ENCODE measurements at places on chromosomes 16 and 17.

DNA sequence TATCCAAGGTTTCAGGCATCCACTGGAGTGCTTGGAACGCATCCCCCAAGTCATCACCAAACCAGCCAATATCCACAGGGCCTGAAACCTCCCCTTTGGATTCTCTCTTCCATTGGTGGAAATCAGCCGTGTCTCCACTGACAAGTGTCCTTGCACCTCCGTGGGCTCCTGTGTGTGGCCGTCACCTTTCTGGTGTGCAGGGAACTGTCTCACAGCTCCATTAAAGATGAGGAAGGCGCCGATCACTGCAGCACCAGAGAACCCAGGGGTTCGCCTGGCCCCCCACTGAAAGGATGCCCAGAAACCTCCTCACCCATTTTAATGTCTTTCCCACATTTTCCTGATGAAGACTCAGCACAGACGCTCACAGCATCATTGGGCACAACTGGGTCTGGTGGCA is 17.8 kb upstream of the METRNL start:
- H3K27me3 ChIP-seq: no peaks in the 10 kb centered on the region
- H3K36me3 ChIP-seq: no peaks in the 10 kb centered on the region
- H3K27ac ChIP-seq: no peak overlapping the region
- no peak overlapping the region for H3K4me3 ChIP-seq
- no peaks in the 10 kb centered on the region for H3K4me1 ChIP-seq

DNA sequence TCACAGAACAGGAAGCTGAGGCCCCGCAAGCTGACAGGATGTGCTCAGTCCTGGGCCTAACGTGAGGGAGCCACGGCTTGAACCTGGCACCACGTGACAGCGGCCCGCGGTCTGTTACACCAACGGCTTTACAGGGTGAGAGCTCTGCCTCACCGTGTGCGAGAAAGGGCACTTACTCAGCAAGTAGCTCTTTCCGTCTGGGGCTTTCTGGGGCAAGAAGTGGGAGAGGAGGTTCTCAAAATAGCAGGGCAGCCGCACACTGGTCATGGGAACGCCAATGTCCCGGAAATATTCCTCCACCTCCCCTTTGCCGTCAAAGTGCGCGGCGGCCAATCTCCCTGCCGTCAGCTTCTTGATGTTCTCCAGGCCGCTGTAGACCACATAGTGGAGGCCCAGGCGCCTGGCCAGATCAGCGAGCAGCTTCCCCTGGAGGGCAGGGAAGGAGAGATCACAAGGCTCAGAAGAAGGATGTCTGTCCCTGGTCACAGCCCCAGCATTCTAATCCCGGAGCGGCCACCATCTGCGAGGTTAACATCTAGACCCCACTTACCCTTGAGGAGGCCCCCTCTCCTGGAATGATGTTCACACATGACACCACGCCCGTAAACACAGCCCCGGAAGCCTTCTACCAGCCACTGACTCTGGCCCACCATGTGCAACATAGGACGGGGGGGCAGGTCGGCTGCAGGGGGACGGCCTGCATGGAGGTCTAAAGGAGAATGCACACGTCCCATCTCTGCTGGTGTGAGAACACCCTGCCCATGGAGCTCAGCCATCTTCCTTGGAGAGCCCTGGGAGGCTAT is 8.2 kb downstream of the NMRAL1 start:
- H3K4me3 ChIP-seq: peak overlapping the region; percentile 11
- peak overlapping the region; percentile 83 for H3K27ac ChIP-seq
- peak; percentile 66 for DNase-seq
- H3K36me3 ChIP-seq: peaks cover 19% of the 10 kb centered on the region
- H3K4me1 ChIP-seq: peaks cover 21% of the 10 kb centered on the region

- H3K4me3 ChIP-seq: no peak overlapping the region
- peak overlapping the region; percentile 71 for H3K27ac ChIP-seq
- H3K27me3 ChIP-seq: no peaks in the 10 kb centered on the region
- H3K36me3 ChIP-seq: peaks cover 3% of the 10 kb centered on the region
- DNase-seq: no peak
Measured at GRCh38 chr17:7466639-7467341, 12.6 kb downstream of the ZBTB4 start.

- peaks cover 2% of the 10 kb centered on the region for H3K4me1 ChIP-seq
- H3K36me3 ChIP-seq: no peaks in the 10 kb centered on the region
- DNase-seq: no peak
Measured at GRCh38 chr17:44981221-44981968, 13.3 kb upstream of the C1QL1 start.

DNA sequence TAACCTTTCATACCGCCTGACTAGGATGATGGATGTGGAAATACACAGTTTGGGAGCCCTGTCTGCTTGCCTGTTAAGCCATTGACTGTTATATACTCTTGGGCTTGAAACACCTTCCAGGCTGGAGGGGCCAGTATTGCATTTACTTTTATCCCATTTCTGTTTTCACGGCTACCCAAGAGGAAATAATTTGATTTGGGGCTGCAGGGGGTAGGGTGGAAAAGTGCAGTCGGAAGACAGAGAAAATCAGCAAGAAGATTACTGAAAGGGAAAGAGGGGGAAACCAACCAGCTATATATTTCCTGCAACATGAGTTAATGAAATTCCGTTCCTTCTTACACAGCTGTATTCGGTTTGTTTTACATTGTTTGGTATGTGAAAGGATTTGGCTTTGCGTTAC is 202.5 kb downstream of the CDH13 start:
- no peak for DNase-seq
- no peak overlapping the region for H3K4me3 ChIP-seq
- no peaks in the 10 kb centered on the region for H3K36me3 ChIP-seq
- H3K27me3 ChIP-seq: peaks cover 3% of the 10 kb centered on the region

GRCh38 chr16:86834451-86835035 is 256.2 kb downstream of the FOXL1 start:
- H3K4me1 ChIP-seq: no peaks in the 10 kb centered on the region
- H3K27me3 ChIP-seq: peaks cover 8% of the 10 kb centered on the region
- H3K4me3 ChIP-seq: no peak overlapping the region
- no peak overlapping the region for H3K27ac ChIP-seq

DNA sequence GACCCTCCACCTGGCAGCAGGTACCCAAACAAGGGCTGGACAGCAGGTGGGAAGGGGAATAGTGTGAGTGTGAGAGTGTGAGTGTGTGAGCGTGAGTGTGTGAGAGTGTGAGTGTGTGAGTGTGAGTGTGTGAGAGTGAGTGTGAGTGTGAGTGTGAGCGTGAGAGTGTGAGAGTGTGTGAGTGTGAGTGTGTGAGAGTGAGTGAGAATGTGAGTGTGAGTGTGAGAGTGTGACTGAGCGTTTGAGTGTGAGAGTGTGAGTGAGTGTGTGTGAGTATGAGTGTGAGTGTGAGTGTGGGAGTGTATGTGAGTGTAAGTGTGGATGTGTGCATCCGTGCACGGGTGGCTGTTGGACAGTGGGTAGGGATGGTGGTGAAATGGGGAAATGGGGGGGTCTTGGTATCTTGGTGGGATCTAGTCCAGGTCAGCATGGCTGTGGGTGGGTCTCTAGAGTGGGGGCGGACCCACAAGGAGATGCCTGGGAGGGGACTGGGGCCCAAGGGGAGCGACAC is 408 bp downstream of the ADGRG1 start:
- peaks cover 13% of the 10 kb centered on the region for H3K4me1 ChIP-seq
- H3K4me3 ChIP-seq: peak overlapping the region; percentile 33
- no peak for DNase-seq
- no peaks in the 10 kb centered on the region for H3K36me3 ChIP-seq

Data from activated naive CD8-positive, alpha-beta T cell treated with anti-CD3 and anti-CD28 coated beads, Interleukin-2, amount 50 U/mL, for 24 hours (primary cell).